ENCODE measurements at places on chromosomes 7 and 10.

DNA sequence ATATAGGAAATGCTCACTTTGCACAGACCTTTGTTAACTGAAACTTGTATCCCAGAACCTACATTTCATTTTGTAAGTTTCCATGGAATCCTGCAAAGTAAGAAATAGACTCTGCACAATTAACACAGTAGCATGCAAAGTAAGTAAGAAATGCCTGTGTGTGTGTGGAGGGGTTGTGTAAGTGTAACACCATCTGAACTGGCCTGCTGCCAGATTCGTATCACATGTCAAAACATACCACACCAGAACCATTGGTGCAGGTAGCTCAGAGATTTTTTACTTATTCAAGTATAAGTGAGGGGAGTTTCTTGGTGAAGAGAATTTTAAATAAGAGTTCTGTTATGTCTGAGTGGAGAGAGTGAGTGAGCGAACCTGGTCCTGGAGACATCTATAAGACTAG, 17.9 kb upstream of the DDX21 start:
- no peak for DNase-seq

GRCh38 chr10:113228530-113228929, 278.5 kb downstream of the TCF7L2 start:
- DNase-seq = no peak

DNA sequence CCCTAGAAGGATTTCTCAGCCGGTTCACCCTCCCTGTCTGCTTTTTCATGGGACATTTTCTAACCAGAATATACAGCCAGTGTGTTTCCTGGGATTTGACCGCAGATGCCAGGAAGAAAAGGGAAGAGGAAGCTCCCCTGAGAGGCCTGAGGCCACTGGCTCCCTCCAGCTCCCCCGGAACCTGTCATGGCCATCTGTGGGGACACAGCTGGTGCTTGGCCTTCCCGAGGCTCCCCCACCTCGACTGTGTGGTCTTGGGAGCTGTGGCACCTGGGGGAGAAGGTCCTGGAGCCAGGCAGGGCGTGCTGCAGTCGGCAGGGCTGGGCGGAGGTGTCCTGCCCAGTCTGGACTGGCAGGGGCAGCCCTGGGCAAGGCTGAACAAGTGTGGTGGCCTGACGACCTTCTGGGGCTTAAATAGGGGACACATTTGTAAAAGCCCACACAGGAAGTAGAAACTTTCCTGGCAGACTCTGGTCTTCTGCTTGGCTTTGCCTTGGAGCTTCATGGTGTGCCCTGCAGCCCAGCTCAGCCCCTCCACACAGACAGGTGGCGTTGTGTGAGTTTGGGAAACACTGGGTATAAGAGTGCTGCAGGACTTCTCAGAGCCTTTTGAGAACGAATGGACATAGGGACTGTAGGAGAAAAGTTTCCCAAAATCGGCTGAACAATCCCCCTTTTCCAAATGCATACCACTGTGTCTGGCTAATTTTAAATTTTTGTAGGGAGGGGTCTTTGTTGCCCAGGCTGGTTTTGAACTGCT, 6.8 kb downstream of the BRI3 start:
- DNase-seq = no peak

GRCh38 chr10:77433546-77433945, 204.1 kb downstream of the KCNMA1 start:
- no peak for DNase-seq

GRCh38 chr7:100584683-100585510, 1.0 kb downstream of the LRCH4 start:
- DNase-seq = no peak

GRCh38 chr7:36367561-36368077, 22.0 kb upstream of the ANLN start:
- DNase-seq = no peak

DNA sequence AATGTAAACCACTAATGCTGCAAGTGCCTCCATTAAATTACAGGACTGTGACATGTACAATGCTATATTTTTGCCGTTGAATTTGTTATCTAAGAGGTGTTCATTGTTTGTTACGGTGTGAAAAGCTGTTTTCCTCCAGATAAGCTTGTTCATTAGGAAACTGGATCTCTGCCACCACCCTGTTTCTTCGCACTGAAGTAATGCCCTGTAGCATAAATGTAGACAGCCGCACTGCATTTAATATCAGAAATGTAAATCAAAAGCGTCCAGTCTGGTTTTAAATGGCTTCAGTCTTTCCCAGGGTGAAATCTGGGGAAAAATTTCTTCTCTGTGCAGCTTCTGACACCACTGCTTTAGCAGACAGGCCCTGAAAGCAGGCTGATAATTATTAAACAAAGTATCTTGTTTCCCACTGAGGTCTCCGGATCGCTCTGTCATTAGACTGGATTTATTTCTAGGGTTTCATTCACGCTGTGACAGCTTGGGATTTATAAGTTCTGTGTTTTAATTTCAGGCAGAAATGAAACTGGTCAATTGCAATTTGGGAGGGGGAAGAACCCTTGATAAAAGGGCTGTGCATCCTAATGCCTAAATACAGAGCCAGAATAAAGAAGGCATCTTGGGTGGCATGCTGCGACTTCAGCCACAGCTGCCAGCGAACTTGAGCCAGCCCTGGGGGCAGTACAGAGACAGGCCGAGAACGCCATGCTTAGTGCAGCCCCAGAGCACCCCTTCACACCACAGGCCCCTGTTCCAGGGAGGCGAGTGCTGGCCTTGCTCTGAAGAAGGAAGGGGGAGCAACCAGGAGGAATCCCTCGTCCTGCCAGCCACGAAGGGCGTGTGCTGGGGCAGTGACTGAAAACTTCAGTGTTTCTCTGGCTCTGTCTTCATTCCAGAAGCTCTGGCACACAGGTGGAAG, 547.7 kb upstream of the GALNT17 start:
- DNase-seq = no peak

Measured in CD4-positive, alpha-beta T cell treated with Interleukin-2 at 100 ng/mL for 4 hours (primary cell).